ENCODE measurements at places on chromosomes 11 and 22.

GRCh38 chr11:27622541-27623300, 77.5 kb downstream of the BDNF start:
- no peak for DNase-seq

DNA sequence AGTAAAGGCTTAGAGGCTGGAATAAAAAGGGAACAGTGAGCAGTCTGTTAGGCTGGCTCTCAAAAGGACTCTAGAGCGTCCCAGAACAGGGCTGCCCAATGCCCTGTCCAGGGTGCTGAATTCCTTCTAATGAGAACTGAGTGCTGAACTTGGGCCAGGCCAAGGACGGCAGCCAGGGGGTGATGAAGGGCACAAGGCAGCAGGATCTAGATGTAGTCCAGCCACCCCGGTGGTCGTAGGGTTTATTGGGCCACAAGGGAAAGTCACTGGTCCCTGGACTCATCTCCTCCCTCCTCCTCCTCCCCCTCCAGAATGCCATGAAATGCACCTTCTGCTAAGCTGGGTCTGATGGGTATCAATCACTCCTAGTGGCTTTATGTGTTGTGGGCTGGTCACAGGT, 19.2 kb downstream of the NPTXR start:
- DNase-seq: no peak

DNA sequence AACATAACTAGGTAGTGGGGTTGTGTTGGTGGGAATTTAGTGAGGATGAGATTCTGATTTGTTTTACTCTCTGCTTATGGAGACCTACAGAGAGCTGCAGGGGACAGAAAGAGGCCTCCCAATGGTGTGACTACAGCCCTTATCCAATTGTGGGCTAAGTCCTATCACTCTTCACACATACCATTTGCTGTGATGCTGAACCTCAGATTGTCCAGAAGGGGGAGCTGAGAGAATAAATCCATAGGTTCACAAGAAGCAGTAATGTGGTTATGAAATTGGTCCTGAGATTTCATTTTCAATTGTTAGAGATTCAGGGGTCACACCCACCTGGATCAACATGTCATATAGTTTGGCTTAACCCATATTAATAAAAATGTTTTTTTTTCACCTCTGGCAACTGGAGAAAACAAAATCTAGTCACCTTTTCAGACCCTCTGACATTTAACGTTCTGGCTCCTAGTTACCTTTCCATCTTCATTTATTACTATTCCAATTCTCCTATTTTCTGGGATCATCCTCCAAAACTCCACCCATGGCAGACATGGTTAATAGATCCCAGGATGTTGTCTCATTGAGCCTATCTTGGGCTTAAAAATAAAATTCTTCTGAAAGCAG, 53.3 kb upstream of the PTPN5 start:
- no peak for DNase-seq

- no peak for DNase-seq
These were observed 17.7 kb downstream of the ELF5 start for GRCh38 chr11:34495724-34496377.
